ENCODE measurements at places on chromosomes 1 and 21.

DNA sequence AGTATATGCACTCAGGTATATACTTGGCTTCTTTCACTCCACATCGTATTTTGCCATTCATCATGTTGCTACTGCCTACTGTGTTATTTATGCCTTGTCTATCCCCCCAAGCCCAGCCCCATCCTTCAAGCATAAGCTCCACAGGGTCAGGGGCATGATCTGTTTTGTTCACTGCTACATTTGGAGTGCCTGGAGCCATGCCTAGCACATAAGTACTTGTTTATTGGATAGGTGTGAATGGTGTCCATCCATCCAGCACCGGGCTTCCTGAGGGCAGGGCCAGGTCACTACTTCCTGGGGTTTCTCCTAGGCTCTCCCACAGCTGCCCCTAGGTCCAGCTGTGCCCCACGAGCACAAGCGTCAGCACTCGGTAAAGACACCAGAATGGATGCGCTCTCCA, 289.0 kb upstream of the VAMP3 start:
- no peak for DNase-seq

DNA sequence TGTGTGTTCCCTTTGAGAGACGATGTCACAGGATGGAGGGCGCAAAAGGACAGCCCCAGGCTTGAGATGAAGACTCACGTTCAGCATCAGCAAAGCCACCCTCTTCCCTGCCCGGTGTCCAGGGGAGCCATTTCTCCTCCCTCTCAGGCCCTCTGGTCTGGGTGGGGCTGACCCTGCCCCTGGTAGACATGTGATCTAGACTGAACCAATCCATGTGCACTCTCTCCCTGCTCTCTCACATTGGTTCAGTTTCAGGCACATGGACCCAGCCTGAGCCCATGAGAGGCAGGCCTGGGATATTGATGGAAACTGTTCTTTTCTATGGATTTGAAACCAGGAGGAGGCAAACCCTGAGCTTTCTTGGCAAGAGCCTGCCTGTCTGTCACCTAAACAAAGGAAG, 115.6 kb upstream of the IGSF21 start:
- no peak for DNase-seq

GRCh38 chr1:60872426-60873054, 209.8 kb upstream of the NFIA start:
- no peak for DNase-seq

DNA sequence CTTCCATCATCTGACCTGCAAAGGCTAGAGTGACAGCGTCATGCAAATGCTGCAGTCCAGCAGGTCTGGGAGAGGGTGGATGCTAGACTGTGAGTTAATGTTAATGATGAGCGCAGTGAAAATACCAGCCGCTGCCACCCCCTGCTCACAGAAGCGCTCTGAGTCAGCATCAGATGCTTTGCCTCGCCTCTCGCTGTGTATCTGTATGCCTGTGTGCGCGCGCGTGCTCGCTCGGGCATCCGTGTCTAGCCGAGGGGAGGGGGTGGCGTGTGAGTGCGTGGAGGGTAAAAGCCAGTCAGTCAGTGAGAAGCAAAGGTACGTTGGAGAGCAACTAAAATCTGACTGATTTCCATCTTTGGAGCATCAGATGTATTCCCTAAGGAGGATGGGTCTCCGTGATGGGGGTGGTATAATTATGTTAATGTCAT, 858.7 kb downstream of the USP25 start:
- no peak for DNase-seq

- no peak for DNase-seq
These were observed 23.4 kb upstream of the TSPAN2 start for GRCh38 chr1:115112496-115113375.

- DNase-seq: no peak
These were observed 488.1 kb upstream of the PRMT6 start for GRCh38 chr1:106568201-106568974.

GRCh38 chr1:59738591-59739015, 76.1 kb upstream of the HOOK1 start:
- no peak for DNase-seq
